ENCODE measurements at places on chromosomes 5 and 9.

DNA sequence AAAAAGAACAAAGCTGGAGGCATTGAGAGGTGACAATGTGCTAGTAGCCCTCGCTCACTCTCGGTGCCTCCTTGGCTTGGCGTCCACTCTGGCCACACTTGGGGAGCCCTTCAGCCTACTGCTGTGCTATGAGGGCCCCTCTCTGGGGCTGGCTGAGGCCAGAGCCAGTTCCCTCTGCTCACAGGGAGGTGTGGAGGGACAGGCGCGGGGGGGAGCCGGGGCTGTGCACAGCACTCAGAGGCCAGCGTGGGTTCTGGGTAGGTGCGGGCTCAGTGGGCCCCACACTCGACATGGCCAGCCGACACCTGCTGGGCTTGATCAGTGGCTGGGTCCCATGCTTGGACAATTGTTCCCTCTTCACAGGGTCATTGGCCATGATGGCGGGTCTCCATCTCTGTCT lies 202.5 kb upstream of the GRAMD2B start:
- H3K27me3 ChIP-seq = no peaks in the 10 kb centered on the region
- no peak for DNase-seq
- H3K27ac ChIP-seq = no peak overlapping the region
- peaks cover 6% of the 10 kb centered on the region for H3K4me1 ChIP-seq

- no peaks in the 10 kb centered on the region for H3K36me3 ChIP-seq
- no peak for DNase-seq
- peaks cover 18% of the 10 kb centered on the region for H3K4me1 ChIP-seq
- no peaks in the 10 kb centered on the region for H3K27me3 ChIP-seq
- H3K27ac ChIP-seq = no peak overlapping the region
Observed at GRCh38 chr9:91273853-91274552, 87.7 kb downstream of the AUH start.

- no peak for DNase-seq
- H3K4me1 ChIP-seq = peaks cover 36% of the 10 kb centered on the region
- H3K4me3 ChIP-seq = no peak overlapping the region
- no peaks in the 10 kb centered on the region for H3K27me3 ChIP-seq
- H3K36me3 ChIP-seq = peaks cover 5% of the 10 kb centered on the region
Observed at GRCh38 chr9:37148181-37148580, 27.8 kb downstream of the ZCCHC7 start.

- DNase-seq = no peak
- H3K4me1 ChIP-seq = peaks cover 29% of the 10 kb centered on the region
- no peaks in the 10 kb centered on the region for H3K27me3 ChIP-seq
Observed at GRCh38 chr9:95785209-95785608, 90.3 kb upstream of the ERCC6L2 start.

DNA sequence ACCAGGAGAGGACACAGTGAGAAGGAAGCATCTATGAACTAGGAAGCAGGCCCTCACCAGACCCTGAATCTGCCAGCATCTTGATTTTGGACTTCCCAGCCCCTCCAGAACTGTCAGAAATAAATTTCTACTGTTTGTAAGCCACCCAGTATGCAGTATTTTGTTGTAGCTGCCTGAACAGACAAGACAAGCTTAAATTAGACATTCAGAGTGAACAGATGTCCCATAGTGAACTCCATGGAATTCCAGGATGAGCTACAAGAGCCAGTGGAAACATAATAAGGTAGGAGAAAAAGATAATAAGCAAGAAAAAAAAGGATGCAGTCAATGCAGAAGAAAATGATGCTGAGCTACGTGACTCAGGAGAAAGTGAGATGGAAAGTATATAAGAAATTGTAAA lies 47.8 kb upstream of the MAMDC2 start:
- H3K27me3 ChIP-seq = no peaks in the 10 kb centered on the region
- H3K4me1 ChIP-seq = peaks cover 18% of the 10 kb centered on the region
- no peaks in the 10 kb centered on the region for H3K36me3 ChIP-seq

- peak; percentile 78 for DNase-seq
- H3K27me3 ChIP-seq = peaks cover 29% of the 10 kb centered on the region
- peaks cover 12% of the 10 kb centered on the region for H3K4me1 ChIP-seq
- peak within 1 kb of the TSS; percentile 84 for H3K4me3 ChIP-seq
Observed at GRCh38 chr9:90642570-90643539, at the start of gene DIRAS2. TSS of gene DIRAS2 (minus strand) at chr9:90642824. CDS start at chr9:90613827, 28,997 bp downstream.

DNA sequence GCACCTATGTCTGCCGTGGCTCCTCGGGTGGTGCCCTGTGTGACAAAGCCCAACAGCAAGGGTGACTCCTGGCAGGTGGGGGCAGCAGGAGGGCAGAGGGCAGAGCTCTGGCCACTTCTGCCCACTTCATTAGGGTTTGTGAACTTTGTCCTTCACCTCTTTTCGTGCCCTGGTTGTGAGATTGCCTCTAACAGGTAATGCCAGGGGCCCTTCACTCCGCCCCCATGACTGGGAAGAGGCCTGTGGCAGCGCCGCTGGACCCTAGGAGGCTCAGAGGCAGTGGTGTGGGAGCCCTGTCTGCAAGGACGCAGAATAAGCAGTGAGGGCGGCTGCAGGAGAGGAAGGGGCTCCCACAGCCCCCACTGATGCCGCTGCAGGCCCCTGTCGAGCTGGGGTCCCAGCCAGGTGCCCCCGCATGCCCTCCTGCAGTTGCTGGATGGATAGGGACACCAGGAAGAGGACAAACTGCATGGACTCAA lies 108.7 kb upstream of the LMX1B start:
- peaks cover 9% of the 10 kb centered on the region for H3K27me3 ChIP-seq
- H3K4me3 ChIP-seq = no peak overlapping the region
- no peak for DNase-seq
- H3K27ac ChIP-seq = no peak overlapping the region

GRCh38 chr5:71751422-71751821 lies 32.3 kb downstream of the CARTPT start:
- H3K36me3 ChIP-seq = no peaks in the 10 kb centered on the region
- H3K27me3 ChIP-seq = no peaks in the 10 kb centered on the region
- no peak overlapping the region for H3K4me3 ChIP-seq
- DNase-seq = no peak
- no peak overlapping the region for H3K27ac ChIP-seq

DNA sequence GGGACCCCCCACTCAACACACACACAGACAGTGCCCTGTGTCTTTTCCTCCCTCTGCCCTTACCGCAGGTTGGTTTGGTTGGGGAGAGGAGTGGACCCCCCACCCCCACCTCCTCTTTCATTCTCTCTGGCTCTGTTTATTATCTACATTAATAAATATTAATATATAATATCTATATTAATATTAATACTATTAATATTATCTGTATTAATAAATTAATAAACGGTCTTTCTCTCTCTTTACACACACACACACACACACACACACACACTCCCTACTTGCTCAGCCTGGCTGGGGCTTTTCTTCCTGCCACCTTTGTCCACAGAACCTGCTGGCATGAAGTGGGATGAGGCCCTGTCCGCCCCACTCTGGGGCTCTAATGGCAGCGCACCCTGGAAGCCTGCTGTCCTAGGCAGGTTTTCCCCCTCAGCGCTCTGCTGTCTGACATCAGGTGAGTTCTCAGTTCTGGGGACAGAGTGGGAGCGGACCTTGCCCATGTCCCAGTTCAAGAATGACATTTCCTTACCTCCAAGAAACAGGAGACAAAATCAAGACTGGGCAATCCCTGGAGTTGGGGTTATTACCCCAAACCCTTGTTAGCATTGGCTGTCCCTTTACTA lies 10.5 kb upstream of the SMIM32 start:
- H3K27me3 ChIP-seq = peaks cover 100% of the 10 kb centered on the region
- H3K27ac ChIP-seq = no peak overlapping the region
- H3K4me1 ChIP-seq = peaks cover 31% of the 10 kb centered on the region
- peak overlapping the region; percentile 57 for H3K4me3 ChIP-seq
- peaks cover 5% of the 10 kb centered on the region for H3K36me3 ChIP-seq
- no peak for DNase-seq

DNA sequence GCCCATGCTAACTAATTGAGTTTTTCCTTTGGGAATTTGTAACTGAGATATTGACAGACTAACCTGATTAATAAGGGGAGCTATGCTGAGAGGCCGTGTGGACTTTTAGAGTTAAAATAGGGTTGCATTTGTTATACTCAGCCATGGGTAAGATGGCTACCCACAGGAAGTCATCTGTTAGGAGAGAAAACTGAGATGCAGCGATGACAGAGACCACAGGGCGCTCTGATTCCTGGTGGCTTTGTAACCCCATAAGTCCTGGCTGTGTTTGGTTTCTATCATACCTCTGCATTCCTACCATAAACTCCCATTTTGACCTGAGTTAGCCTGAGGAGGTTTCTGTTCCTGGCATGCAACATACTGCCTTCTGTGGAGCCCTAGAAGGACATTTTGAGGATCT lies 19.5 kb upstream of the PANK3 start:
- H3K27me3 ChIP-seq = peaks cover 47% of the 10 kb centered on the region
- DNase-seq = no peak
- H3K4me3 ChIP-seq = no peak overlapping the region
- peaks cover 9% of the 10 kb centered on the region for H3K4me1 ChIP-seq
- H3K27ac ChIP-seq = no peak overlapping the region
- H3K36me3 ChIP-seq = no peaks in the 10 kb centered on the region

DNA sequence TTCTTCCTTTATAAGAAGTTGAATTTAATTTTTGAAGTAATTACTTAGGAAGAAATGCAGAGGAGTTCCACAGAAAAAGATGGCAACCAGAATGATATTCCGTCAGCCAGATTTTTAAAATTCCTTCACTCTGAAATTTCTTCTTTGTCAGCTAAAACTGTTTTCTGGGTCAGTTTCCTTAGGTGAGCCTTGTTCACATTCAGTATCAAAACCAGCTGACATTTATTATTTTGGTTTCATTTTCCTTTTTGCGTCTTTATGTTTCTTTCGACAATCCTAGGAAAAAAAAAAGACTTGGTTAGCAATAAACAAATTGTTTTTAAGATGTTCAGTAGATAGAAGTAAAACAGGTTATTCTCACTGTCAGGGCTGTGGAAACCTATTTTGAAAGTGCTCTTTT lies 4.1 kb upstream of the IARS1 start:
- peaks cover 51% of the 10 kb centered on the region for H3K36me3 ChIP-seq
- DNase-seq = no peak
- no peak overlapping the region for H3K27ac ChIP-seq
- no peaks in the 10 kb centered on the region for H3K27me3 ChIP-seq
- H3K4me3 ChIP-seq = no peak overlapping the region

GRCh38 chr5:75306746-75307145 lies 30.3 kb upstream of the HMGCR start:
- H3K36me3 ChIP-seq = no peaks in the 10 kb centered on the region

DNA sequence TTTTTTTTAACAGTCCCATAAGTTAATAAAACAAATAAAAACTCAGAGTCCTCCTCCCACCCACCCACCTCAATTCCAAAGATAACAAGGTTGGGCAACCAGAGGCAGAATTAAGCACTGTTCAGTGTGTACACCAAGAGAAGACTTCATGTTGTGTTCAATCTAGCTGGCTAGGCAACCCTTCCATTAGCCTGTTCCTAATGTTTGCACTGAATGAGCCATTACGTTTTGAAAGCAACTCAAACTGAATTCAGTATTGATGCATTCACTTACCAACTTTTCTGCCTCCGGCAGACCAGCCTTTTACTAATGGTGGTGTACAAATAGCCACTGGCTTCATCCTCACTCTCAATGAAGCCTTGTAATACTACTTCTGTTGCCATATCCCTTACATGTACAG lies 47.5 kb downstream of the PBX3 start:
- H3K4me1 ChIP-seq = peaks cover 10% of the 10 kb centered on the region
- no peak overlapping the region for H3K4me3 ChIP-seq
- H3K36me3 ChIP-seq = no peaks in the 10 kb centered on the region
- DNase-seq = no peak
- H3K27me3 ChIP-seq = no peaks in the 10 kb centered on the region

DNA sequence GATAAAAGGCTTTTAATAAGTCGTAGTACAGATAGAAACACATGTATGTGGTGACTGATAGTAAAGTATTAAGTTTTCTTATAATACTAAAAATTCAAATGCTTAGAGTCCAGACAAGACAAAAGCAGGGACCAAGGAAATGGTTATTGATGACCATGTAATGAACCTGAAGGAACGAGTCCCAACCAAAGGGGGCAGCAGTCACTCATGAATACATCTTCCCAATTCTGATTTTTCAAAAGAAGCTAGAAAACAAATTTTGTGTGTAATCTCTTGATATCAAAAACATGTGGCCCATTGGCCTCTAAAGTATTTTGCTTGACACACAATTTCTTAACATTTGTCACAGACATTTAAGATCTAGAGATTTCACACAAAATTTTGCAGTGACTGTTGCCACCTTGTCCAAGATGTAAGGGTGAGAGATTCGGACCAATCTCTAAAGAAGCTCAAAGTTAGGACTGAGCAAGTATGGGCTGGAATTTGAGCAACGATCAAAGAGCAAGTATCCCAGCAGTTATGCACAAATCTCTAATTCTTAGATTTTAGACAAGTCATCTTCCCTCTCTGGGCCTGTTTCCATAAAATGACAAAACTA lies 66.8 kb downstream of the ARL15 start:
- no peak overlapping the region for H3K4me3 ChIP-seq
- H3K36me3 ChIP-seq = 0 out of 2 replicates have a peak, but pooled peaks cover 3% of the 10 kb centered on the region
- no peak overlapping the region for H3K27ac ChIP-seq
- H3K4me1 ChIP-seq = no peaks in the 10 kb centered on the region
- no peak for DNase-seq
- H3K27me3 ChIP-seq = no peaks in the 10 kb centered on the region

GRCh38 chr5:56269216-56269927 lies 36.2 kb upstream of the ANKRD55 start:
- H3K27me3 ChIP-seq = no peaks in the 10 kb centered on the region
- no peaks in the 10 kb centered on the region for H3K36me3 ChIP-seq
- H3K27ac ChIP-seq = no peak overlapping the region
- H3K4me3 ChIP-seq = no peak overlapping the region

DNA sequence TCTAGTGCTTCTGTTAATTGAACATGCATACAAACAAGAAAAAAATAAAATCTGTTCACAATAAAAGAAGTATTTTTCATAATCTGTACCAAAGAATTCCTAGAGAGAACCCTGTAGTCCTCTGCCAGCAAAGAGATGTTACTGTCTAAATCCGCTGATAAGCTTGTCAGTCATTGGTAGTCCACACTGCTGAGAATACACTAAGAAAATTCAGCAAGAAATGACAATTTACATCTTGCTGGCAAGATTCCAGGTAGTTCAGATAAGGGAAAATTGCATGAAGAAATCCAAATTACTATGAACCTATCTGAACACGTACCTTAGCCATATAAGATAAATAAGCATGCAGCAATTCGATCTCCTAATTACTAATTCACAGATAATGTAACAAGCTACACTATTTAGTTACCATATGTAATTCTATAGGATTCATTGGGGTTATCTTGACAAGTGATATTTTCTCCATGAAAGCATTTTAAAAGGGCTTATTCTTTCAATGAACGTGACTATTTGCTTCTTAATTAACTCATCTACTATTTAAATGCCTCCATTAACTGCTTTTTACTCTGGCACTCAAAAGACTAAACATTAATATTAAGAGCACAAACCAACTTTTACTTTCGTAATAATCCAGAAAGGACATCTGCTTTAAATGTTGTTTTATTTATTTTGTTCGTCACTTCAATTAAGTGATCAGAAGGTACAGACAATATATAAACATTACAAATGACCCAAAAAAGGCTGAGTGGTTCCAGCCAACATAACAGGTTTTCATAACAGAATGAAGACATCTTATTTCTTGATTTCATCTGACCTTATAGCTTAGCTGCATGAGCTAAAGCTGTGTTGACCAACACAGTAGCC lies 9.7 kb downstream of the MPDZ start:
- H3K4me3 ChIP-seq = no peak overlapping the region
- no peak for DNase-seq
- no peaks in the 10 kb centered on the region for H3K36me3 ChIP-seq

Measured in WTC11 (cell line).